ENCODE measurements at places on chromosomes 3 and 15.

- DNase-seq: no peak
Measured at GRCh38 chr3:15795651-15796308, 2.0 kb downstream of the ANKRD28 start.

GRCh38 chr3:74465715-74466410, 148.6 kb downstream of the CNTN3 start:
- DNase-seq: no peak

DNA sequence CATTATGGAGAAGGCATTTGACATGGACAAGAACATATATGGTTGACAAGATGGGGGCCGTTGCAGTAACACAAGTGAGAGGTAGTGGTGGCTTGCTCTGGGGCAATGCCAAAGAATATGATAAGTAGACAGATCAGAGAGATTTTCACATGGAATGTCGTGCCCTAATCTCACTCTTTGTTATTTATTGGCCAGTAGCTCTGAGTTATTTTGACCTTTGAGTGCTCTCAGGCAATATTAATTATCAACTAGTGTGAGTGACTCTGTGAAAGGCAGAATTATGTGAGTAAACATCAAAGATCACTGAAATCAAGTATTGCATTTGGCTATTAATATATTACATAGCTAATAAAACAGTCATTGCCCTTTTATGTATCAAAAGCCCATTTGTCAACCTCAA, 164.9 kb upstream of the ADAMTS9 start:
- no peak for DNase-seq

DNA sequence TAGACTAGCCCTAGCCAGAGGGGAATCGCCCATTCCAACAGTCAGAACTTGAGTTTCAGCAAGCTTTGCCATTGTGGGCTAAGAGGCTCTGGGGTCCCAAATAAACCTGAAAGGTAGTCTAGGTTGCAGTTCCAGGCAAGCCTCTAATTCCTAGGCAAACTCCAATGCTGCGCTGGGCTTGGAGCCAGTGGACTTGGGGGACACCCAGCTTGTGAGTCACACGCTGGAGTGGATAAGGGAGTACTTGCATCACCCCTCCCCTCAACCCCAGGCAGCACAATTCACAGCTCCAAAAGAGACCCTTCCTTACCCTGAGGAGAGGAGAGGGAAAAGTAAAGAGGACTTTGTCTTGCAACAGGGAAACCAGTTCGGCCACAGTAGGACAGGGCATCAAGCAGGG, 105.2 kb upstream of the DPPA4 start:
- no peak for DNase-seq

GRCh38 chr3:193938613-193939012, 197.3 kb upstream of the HES1 start:
- DNase-seq: no peak

DNA sequence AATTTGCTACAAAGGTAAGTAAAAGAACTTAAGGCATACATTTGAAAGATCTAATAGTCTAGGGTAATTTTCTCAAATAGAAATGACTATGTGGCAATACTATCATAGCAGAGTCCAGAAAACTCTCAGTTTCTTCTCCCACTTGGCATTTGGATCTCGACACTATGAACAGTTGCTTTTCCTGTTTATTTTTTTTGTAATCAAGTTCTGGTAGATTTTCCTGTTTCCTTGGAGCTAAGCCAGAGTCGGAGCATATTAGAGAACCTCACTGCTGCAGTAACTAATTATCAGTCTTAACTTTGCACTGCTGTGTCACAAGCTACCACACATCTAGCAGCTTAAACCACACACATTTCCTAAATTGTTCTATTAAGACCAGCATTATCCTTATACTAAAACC, 44.9 kb upstream of the ZNF385D start:
- DNase-seq: no peak

GRCh38 chr3:33590541-33590940, 127.5 kb downstream of the CLASP2 start:
- DNase-seq: no peak

DNA sequence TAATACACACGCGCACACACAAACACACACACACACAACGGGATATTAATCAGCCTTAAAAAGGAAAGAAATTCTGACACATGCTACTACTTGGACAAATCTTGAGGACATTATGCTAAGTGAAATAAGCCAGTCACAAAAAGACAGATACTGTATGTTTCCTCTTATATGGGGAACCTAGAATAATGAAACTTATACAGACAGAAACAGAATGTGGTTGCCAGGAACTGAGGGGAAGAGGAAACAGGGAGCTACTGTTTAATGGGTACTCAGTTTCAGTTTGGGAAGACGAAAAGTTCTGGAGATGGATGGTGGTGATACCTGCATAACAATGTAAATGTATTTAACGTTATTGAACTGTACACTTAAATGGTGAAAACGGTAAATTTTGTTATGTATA, 20.2 kb downstream of the ICE2 start:
- DNase-seq: no peak

DNA sequence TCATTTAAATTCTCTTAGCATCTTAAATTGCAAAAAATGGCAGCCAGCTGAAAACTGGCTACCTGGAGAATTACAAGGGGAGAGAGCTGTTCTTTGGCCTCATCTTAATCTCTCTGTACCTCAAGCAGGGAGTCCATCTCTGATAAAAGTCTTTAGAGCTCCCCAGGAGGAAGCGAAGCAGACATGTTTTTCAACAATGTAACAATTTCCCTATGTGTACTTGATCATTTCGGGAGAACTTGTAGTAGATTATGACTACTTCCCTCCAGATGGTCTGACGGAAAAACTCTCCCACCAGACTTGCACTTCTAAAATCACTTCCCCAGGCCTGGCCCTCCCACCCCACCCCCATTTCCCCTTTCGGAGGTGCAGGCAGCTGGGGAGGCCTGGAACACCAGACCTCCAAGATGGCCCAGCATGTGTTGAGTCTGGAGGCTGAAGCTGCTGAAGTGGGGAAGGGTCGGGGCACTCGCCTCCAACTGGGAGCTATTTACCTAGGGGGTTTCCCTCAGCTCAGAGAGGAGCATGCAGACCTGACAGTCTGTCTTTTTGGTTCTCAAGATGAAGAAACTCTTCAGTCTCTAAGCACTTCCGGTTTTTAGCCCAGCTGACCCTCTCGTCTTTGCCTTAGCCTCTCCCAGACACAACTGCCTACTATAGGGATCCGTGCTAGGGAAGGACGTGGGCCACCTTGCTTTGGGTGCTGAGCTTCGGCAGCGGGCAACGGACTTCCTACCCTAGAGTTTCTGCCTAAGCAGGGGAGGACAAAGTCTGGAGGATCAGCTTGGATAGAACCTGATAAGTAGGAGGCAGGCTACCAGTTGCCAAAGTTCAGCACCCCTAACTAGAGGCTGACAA, 164.0 kb upstream of the TBL1XR1 start:
- DNase-seq: no peak

GRCh38 chr3:69691860-69692259, 47.4 kb upstream of the MITF start:
- DNase-seq: no peak

- DNase-seq: no peak
Measured at GRCh38 chr3:142652826-142653292, 56.7 kb downstream of the PLS1 start.

GRCh38 chr3:102712896-102713295, 278.1 kb downstream of the ZPLD1 start:
- DNase-seq: no peak

DNA sequence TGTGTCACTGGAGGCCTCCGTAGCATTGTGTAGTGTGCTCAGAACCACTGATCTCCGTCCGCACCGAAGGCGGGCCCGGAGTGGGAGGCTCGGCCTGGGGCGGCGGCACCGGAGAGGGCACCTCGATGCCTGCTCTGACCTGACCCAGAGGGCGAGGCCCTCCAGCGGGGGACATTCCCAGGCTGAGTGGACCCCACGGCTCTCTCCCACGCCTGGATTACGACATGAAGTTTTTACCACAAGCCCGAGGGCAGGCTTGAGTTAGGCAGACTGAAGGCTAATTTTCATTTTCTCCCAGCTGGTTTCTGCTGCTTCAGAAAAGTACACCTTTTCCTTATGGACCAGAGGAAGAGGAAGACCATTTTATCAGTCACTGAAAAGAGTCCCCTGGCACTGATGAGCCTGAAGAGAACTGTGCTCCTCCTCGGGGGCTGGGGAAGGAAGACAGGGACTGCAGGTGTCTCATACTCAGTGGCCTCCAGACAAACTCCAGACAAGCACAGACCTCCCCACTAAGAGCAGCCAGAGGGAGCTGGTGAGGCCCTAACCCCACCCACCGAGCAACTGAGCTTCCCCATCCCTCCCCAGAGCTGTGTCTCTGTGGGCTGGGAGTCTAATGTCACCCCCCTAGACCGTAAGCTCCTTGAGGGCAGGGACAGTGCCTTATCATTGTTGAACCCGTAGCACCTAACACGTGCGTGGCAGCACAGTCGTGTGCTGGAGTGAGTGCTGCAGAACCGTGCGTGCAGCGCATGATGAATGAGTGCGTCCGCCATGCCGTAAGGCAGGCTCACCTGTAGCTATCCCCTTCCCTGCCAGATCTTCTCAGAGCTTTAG, 74.5 kb upstream of the BLM start:
- no peak for DNase-seq

GRCh38 chr3:60613769-60614303, 637.4 kb downstream of the FHIT start:
- DNase-seq: no peak

DNA sequence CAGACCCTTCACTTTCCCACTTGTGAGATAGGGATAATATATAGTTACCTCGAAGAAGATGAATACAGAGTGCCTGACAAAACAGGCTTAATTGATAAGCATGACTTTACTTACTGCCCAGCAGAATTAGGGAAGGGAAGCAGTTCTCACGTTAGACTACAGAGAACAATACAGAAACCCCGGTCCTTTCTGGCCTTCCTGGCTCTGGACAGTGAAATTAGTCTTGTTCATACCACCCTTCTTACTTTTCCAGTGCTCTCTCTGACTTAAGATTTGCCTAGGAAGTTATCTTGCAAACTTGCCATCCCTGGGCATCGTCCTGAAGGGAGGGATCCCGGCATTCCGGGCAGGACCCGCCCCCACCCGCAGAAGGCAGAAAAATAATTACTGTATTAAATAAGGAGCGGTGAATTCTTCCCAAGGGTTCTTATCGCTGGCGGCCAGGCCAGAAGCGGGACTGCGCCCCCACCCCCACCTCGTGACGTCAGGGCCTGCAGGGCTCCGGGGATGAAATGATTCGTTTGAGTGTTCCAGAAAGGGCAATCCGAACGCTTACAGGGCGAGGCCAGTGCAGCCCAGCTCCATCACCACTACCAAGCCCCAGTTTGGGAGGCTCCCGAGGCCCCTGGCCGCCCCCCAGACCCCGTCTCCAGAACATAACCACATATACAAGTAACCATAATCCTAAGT, 8.4 kb downstream of the SOX2 start:
- no peak for DNase-seq

GRCh38 chr3:179700716-179701115, 47.9 kb downstream of the USP13 start:
- no peak for DNase-seq

DNA sequence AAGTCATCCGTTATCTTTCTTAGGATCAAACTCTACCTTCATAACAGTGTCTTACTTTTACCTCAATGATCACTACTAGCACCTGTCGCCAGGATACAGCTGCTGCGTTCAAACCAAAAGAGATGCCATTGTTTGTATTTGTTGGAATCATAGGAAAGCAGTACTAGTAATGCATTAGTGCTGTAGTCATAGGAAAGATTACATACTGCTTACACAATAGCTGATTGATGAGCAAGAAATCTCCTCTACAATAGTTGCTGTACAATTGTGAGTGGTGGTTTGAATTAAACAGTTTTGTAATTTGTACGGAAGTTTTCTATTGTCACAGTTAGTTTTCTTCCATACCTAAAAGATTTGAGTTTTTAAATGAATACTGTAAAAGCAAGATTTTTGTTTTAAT, 21.4 kb downstream of the ACAP2 start:
- DNase-seq: no peak

GRCh38 chr15:61379005-61379404, 149.9 kb upstream of the RORA start:
- DNase-seq: no peak

GRCh38 chr15:33398555-33398954, 87.8 kb downstream of the RYR3 start:
- DNase-seq: no peak

DNA sequence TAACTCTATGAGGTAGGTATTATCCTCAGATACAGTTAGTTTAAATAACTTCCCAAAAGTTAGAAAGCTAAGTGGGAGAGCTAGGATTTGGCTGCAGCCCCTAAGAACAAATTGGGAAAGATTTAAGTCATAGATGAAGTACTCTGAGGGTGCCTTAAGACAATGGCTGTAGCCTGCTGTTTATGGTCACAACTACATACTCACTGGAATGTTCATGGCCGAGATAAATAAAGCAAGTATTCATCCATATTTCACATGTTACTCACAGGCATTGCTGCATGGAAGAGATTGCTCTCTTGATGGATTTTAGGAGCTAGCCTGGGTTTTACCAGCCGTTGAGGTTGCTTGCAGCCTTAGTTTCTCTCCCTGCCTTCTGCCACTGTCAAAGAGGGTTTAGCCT, 145.0 kb downstream of the CMSS1 start:
- DNase-seq: no peak

- DNase-seq: no peak
Measured at GRCh38 chr3:22704166-22704565, 499.0 kb upstream of the UBE2E2 start.

DNA sequence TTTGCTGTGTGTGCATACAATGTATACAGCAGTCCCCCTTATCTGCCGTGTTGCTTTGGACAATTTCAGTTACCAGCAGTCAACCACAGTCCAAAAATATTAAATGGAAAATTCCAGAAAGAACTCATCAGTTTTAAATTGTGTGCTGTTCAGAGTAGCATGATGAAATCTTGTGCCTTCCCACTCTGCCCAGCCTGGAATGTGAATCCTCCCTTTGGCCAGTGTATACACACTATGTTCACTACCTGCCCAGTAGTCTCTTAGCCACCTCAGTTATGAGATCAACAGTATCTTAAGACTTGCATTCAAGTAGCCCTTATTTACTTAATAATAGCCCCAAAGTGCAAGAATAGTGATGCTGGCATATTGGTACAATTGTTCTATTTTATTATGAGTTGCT, 133.6 kb upstream of the ABHD17C start:
- DNase-seq: no peak

GRCh38 chr3:189748046-189748445, 116.9 kb downstream of the TP63 start:
- no peak for DNase-seq

DNA sequence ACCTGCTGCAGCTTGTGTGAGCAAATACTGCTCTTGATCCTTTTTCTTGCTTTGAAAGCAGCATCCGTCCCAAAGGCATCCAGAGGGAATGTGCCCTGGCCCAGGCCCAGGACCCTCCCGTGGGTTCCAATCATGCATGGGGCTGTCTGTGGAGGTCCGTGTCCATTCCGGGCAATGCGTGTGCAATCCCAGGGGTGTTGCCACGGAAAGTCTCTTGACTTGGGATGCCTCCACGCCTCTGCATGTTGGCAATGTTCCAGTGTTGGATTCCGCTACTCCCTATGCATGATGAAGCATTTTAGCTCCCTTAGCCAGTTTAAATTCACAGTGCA, 105.7 kb downstream of the SNRPN start:
- no peak for DNase-seq

DNA sequence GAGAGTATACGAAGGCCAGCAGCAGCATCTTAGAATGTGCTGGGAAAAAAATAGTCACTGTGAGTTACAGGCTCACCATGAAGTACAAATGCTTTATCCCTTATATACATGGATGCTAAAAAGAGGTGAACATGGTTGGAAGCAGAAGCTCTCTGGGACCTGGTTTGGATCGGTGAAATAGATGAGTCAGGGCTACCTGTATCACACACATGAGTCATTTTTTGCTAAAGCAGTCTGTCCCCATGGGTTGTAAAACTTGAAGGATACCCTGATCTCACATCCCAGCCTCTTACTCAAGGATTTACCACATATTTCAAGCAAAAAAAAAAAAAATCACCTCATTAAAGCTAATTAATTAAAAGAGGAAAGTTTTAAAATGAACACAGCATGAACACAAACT, 6.9 kb upstream of the SERPINI2 start:
- DNase-seq: no peak
